ENCODE measurements at places on chromosomes 3 and 15.

DNA sequence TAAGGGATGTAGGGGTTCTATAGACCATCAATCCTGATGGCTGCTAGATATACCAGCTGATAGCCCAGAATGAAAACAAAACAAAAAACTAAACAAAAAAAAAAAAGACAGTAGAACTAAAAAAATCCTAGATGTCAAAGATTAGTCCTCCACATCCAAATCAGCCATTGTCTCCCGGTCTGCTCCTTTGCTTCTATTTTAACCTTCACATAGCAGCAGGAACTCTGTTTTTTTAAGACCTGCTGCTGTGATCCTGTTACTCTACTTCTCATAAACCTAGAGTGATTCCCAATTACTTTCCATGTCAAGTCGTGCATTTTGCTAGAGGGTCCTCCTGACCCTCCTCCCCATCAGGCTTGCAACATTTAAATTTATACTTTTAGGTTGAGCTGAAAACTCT lies 2.5 kb downstream of the IFT122 start:
- DNase-seq = no peak

DNA sequence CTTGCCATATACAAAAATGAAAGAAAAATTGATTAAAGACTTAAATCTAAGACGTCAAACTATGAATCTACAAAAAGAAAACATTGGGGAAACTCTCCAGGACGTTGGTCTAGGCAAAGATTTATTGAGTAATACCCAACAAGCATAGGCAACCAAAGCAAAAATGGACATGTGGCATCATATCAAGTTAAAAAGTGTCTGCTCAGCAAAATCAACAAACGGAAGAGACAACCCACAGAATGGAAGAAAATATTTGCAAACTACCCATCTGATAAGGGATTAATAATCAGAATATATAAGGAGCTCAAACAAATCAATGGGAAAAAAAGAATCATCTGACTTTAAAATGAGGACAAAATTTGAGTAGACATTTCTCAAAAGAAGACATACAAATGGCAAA lies 160.9 kb downstream of the DCLK3 start:
- DNase-seq = no peak

- DNase-seq = no peak
Observed at GRCh38 chr15:38401106-38401505, 52.8 kb upstream of the FAM98B start.

DNA sequence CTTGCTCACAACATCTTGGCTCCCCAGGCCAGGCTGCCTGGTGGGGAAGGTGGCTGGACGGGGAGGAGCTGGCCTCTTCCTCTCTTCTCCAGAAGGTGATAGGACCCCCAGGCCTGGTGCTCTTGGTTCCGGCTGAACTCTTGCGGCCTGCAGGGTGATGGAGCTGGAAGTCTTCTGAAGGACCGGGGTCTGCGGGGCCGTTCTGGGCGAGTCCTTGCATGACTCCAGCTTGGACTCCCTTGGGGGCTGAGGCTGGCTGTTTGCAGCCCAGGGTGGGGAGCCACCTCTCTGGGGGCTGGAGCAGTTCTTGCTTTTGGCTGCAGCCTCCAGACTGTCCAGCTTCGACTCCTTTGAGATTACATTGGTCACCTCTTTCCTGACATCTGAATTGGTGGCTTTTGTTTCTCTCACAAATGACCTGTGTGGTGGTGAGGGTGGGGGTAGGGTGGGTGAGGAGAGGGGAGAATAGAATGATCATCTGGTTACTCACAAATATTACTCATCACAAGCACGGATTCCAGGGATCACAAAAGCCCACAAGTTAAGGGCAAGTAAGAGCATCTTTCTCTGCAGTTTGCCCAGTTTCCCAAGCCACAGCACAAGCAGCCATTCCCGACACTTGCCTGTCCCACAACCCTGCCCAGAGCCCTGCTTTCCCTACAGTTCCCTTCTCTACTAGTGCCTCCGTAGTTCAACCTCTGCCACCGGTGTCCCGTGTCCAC lies 149.1 kb upstream of the HACD2 start:
- DNase-seq = no peak

DNA sequence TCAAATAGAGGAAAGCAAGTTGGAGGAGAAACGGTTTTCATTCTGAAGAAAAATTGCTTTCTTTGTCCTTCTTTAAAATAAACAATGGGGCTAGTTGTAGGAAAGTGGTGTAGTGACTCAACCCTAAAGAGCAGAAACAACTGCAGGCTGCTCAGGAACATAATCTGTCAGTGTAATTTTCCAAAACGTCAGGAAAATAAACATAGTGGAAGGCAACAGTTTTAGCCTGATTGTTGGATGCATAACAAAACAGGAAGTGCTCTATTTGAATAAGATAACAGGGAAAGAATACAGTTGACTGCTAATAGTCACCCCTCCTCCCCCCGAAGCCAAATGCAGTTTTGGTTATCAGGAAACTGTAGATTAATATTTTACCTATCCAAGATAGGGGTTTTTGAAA lies 167.6 kb downstream of the ECT2 start:
- DNase-seq = no peak

GRCh38 chr3:37694284-37694675 lies 167.4 kb upstream of the CTDSPL start:
- no peak for DNase-seq

GRCh38 chr3:25723802-25724201 lies 59.1 kb upstream of the TOP2B start:
- no peak for DNase-seq

DNA sequence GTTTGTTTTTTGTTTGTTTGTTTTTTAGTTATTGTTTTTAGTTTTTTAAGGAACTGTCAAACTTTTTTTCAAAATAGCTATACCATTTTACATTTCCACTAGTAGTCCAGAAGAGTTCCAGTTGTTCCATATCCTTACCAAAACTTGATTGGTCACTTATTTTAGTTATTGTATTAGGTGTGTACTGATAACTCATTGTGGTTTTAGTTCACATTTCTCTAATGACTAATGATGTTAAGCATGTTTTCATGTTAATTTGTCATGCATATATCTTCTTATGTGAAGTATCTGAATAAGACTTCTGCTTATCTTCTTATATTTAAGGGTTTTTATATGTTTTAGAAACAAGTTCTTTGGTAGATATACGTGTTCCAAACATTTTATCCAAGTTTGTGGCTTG lies 89.5 kb downstream of the CD200R1L start:
- DNase-seq = no peak

GRCh38 chr3:112822064-112823055 lies 24.3 kb downstream of the CD200R1L start:
- peak; percentile 86 for DNase-seq

DNA sequence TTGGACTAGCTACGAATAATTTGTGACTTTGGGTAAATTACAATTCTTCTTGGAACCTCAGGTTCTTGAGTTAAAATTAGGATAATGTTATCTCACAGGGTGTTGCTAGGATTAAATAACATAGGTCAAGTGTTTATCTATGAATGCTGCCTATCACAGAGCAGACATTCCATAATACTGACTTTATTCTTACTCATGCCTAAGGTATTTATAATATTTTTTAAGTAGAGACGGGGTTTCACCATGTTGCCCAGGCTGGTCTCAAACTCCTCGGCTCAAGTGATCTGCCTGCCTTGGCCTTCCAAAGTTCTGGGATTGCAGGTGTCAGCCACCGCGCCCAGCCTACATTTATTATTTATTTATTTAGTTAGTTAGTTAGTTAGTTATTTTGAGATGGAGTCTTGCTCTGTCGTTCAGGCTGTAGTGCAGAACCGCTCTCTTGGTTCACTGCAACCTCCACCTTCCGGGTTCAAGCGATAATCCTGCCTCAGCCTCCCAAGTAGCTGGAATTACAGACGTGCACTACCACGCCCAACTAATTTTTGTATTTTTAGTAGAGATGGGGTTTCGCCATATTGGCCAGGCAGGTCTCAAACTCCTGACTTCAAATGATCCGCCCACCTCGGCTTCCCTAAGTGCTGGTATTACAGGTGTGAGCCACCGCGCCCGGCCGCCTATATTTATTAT lies 741 bp upstream of the ZNF106 start:
- no peak for DNase-seq

GRCh38 chr3:183202004-183202722 lies 39.6 kb upstream of the LAMP3 start:
- no peak for DNase-seq

- no peak for DNase-seq
Observed at GRCh38 chr3:69324362-69325025, 61.4 kb downstream of the FRMD4B start.

DNA sequence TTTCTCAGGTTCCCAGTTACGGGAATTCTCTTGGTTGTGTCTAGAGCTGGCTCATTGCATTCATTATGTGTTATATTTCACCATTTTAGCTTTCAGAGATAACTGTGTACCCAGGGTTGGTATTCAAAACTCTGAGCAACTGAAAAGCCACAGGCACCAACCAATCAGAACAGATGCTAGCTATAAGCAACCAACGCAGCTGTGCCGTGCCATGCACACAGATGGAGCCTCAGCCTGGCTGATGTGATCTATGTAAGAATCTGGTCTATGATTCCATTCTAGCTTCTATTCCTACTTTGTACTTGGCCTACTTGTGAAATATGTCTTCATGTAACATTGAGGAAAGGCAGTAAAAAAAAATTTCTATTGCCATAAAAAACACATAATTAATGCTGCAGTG lies 95.0 kb upstream of the CCDC80 start:
- DNase-seq = no peak

GRCh38 chr15:71747128-71748083 lies 62.9 kb upstream of the NR2E3 start:
- DNase-seq = peak; percentile 98

- DNase-seq = no peak
Observed at GRCh38 chr15:66603301-66604179, 37.7 kb upstream of the LCTL start.

DNA sequence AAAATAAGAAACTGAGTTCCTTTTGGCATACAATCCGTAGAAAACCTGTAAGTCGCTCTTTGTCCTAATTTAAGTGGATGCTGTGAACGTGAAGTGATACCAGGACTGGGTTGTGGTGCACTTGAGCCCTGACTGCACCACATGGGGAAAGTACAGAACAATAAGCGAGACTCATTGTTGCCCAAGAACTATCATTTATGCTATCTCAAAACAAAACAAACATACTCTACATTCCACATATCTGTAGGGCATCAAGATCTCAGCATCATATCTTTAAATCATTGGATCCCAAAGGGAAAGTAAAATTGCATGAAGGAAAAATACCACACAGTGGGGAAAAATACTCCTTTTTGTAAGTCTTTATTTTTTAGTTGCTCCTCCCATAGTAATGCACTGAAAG lies 580.3 kb downstream of the MECOM start:
- no peak for DNase-seq

- DNase-seq = peak; percentile 95
Observed at GRCh38 chr3:177589911-177590381, 392.7 kb upstream of the TBL1XR1 start.

GRCh38 chr3:189148081-189148507 lies 23.7 kb upstream of the TPRG1 start:
- DNase-seq = no peak

DNA sequence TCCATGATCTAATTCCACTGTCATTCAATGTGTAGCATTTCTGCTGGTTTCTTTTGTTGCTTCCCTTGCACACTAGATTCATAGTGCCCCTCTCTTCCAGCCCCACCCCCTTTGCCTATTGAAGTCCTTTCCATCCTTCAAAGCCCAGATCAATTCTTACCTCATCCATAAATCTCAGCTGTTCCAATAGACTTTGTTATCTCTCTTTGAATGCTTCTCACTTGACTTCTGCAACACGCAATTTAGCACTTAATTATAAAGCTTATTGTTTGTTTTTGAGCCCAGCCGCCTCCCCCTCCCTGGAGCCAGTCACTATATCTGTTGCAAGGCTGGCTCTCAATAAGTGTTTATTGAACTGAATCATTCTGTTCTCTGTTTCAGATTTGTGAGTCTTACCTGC lies 174.6 kb upstream of the TBL1XR1 start:
- no peak for DNase-seq

DNA sequence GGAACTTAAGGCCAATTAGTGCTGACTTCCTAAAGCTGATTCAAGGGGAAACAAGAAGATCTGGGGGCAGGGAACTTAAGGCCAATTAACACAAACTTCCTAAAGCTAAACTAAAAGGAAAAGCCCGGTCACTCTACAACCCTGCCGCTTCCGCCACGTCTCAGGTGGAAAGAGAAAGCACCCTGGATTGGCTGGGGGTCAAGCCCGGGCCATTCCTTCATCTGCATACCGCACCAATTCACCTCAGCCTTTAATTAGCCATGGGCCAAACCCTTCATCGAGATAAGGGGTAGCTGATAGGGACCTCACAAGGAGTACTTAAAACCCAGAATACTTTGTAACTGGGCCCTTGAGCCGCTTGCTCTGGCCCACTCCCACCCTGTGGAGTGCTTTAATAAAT lies 14.4 kb downstream of the TMPRSS7 start:
- no peak for DNase-seq

DNA sequence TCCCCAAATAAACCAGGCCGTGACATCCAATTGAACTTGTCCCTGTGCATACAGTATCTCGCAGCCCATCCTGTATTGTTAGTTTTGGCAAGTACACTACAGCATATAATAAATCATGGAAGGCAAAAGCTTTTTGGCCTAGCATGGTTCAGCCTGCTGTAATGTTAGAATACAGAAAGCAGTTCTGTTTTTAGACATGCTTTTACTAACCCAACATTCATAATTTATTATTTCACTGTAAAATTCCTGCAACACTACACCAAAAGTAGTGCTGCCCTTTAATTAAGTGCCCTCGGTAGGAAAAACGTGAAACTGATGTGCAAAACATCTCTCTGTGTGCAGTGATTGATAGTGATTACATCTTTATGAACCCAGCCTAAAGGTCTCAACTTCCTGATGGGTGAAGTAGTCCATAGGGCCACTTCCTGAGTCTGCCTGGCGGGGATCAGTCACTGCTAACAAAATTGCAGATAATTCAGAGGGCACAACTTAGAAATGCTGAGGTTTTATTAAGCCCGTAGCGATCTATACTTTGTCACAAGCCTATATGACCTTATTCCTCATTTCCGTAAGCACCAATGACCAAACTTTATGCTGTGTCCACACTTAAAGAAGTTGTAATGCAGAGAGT lies 227.8 kb downstream of the CDIN1 start:
- DNase-seq = no peak

GRCh38 chr3:107950417-107950816 lies 140.4 kb downstream of the CD47 start:
- DNase-seq = no peak

GRCh38 chr3:12952343-12953200 lies 111.2 kb upstream of the RPL32 start:
- no peak for DNase-seq

GRCh38 chr3:117238806-117239205 lies 529.2 kb downstream of the TUSC7 start:
- no peak for DNase-seq

GRCh38 chr15:22866079-22866478 lies 27.6 kb downstream of the NIPA2 start:
- DNase-seq = no peak

GRCh38 chr3:141444586-141445285 lies 42.1 kb upstream of the RASA2 start:
- DNase-seq = no peak

All from epithelial cell of proximal tubule (primary cell).